Osteocyte (in vitro differentiated cells): ENCODE measurements at places on chromosomes 11 and 22. TPM values are rescaled to one million over a fixed set of nuclear protein-coding genes. Genes with fewer than 3 reads are reported as not detected.

Gene AGBL2
- total RNA-seq, result 0.34 and 0.75 TPM in 2 replicates

GRCh38 chr11:74650498-74650897 is 58.1 kb downstream of the POLD3 start:
- no peaks in the 10 kb centered on the region for H3K4me1 ChIP-seq
- no peak overlapping the region for H3K27ac ChIP-seq
- H3K27me3 ChIP-seq, result no peaks in the 10 kb centered on the region
- no peak for DNase-seq
- H3K36me3 ChIP-seq, result peaks cover 8% of the 10 kb centered on the region
- H3K4me3 ChIP-seq, result no peak overlapping the region

DNA sequence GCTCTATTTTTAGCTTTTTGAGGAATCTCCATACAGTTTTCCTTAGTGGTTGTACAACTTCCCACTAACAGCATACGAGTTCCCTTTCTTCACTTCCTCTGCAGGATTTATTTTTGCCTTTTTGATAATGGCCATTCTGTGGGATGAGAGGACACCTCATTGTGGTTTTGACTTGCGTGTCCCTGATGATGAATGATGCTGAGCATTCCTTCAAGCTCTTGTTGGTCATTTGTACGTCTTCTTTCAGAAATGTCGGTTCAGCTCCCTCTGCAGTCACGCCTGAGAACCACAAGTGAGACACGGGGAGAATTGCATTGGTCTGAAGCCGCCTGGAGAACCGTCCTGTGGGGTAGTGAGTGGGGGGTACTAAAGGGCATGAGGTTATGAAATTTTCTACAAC is 2.0 kb upstream of the KRTAP5-10 start:
- H3K4me1 ChIP-seq, result no peaks in the 10 kb centered on the region
- peaks cover 2% of the 10 kb centered on the region for H3K36me3 ChIP-seq
- DNase-seq, result no peak
- no peak overlapping the region for H3K27ac ChIP-seq
- no peak overlapping the region for H3K4me3 ChIP-seq
- peaks cover 48% of the 10 kb centered on the region for H3K27me3 ChIP-seq

DNA sequence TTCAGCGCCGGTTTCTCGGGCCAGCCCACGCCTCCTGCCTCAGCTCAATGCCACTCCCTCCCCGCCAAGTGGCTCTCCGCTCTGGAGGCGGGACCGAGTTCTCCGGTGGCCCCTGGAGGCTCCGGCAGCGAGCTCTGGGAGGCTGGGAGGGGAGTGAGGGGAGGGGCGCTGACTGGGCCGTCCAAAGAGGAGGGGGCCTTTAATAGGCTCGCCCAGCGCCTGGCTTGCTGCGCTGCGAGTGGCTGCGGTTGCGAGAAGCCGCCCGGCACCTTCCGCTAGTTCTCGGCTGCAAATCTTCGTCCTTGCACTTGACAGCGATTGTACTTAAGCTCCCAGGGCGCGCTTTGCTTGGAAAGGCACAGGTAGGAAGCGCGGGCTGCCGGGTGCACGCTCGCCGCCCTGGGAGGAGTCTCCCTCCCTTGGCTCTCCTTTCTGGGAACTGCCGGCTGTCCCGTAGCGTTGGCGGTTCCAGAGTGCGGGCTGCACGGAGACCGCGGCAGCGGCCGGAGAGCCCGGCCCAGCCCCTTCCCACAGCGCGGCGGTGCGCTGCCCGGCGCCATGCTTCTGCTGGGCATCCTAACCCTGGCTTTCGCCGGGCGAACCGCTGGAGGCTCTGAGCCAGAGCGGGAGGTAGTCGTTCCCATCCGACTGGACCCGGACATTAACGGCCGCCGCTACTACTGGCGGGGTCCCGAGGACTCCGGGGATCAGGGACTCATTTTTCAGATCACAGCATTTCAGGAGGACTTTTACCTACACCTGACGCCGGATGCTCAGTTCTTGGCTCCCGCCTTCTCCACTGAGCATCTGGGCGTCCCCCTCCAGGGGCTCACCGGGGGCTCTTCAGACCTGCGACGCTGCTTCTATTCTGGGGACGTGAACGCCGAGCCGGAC is at the start of gene ADAMTS15:
TSS of gene ADAMTS15 (plus strand) at position 230 of the 894 bp plus-strand sequence. CDS start at position 559, 329 bp downstream.
- H3K4me3 ChIP-seq, result peak within 1 kb of the TSS; percentile 98
- H3K27ac ChIP-seq, result peak within 1 kb of the TSS; percentile 64
- no peaks in the 10 kb centered on the region for H3K27me3 ChIP-seq

Gene CHRDL2
- total RNA-seq, result not detected in 2 replicates

Gene IL10RA
- total RNA-seq, result not detected in 2 replicates

DNA sequence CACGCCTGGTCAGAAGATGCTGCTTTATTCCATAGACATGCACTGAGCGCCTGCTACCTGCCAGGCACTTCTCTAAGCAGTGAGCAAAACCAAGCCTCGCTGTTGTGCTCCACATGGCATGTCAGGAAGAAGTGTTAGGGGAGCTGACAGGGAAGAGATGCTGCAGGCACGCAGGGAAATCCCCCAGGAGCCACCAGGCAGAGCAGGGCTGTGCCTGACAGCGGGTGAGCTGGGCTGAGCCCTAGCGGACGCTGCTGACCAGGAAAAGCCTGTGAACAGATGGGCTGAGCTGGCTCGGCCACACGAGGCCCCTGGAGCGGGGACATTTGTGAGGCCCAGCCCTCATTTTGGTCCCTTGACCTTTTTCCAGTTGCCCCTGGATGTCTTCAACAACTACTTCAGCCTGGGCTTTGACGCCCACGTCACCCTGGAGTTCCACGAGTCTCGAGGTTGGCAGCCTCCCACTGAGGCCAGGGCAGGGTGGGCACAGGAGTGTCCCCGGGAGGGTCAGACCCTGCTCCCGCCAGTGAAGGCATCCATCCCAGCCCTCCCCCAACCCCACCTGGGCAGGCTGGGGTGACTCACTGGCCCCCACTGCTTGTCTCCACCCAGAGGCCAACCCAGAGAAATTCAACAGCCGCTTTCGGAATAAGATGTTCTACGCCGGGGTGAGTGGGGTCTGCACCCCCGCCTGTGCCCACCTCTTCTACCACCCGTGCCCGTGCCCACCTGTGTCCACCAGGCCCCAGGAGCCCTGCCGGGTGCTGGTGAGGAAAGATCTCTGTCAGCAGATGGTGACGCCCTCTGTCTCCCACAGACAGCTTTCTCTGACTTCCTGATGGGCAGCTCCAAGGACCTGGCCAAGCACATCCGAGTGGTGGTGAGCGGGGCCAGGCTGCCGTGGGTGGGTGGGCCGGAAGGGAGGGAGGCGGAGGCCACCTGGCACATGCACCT is 7.4 kb upstream of the MDK start:
- no peak for DNase-seq
- H3K4me3 ChIP-seq, result no peak overlapping the region
- no peak overlapping the region for H3K27ac ChIP-seq

Gene MRE11
- total RNA-seq, result 21.2 and 21.4 TPM in 2 replicates

DNA sequence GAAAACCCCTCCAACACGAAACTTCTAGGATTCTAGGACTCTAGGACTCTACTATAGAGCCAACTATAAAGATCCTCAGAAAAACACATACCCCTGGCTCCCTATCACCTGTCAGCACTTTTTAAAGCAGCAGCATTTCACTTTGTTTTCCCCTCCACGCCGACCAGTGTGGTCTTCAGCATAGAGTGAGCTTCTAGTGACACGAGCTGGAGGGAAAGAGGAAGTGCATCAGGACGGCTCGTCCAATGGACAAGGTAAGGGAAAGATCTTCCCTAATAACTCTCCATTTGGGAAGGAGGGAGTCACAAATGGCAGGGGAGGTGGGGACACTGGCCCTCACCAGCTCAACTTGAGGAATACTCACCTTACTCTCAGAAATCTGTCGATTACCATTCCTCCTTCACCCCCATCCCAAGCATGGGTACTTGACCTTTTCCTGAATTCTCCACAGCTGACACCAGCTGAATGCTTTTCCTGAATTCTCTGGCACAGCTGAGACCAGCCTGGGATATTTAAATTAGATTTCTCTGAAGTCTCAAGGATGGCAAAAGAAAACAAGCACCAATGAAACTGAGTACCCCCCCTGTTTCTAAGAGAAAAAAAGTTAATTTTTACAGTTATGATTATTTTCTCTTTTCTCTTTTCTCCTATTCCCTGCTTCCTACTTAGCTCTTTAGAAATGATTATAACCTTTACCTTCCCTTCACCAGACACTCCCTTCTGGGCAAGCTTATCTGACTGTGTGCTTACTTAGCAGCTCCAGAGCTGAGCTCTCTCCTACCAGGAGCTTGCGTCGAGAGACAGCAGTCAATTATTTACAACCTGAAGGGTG is 33.3 kb upstream of the NNMT start:
- H3K27me3 ChIP-seq, result peaks cover 16% of the 10 kb centered on the region
- no peak overlapping the region for H3K4me3 ChIP-seq
- H3K27ac ChIP-seq, result no peak overlapping the region

DNA sequence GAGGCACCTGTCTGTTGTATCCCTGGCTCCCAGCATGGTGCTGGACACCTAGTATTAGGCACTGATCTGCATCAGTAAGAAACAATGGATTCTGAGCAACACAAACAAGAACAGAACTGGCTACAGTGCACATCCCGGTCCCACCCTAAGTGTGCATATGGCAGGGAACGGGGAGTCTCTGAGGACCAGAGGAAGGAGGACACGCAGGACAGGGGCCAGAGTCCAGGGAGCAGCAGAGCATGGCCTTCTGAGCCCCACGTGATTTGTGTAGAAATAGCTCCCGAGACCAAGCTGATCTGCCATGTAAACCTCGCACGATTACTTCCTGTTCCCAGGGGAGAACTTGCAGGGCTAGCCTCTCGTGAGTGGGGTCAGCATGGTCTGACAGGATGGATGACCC is 12.7 kb upstream of the SNX32 start:
- no peaks in the 10 kb centered on the region for H3K27me3 ChIP-seq
- H3K27ac ChIP-seq, result no peak overlapping the region
- DNase-seq, result no peak
- H3K4me1 ChIP-seq, result peaks cover 10% of the 10 kb centered on the region
- H3K36me3 ChIP-seq, result no peaks in the 10 kb centered on the region

Gene PLEKHB1
- total RNA-seq, result 0.78 TPM in 1 of 2 replicates, not detected in the other

DNA sequence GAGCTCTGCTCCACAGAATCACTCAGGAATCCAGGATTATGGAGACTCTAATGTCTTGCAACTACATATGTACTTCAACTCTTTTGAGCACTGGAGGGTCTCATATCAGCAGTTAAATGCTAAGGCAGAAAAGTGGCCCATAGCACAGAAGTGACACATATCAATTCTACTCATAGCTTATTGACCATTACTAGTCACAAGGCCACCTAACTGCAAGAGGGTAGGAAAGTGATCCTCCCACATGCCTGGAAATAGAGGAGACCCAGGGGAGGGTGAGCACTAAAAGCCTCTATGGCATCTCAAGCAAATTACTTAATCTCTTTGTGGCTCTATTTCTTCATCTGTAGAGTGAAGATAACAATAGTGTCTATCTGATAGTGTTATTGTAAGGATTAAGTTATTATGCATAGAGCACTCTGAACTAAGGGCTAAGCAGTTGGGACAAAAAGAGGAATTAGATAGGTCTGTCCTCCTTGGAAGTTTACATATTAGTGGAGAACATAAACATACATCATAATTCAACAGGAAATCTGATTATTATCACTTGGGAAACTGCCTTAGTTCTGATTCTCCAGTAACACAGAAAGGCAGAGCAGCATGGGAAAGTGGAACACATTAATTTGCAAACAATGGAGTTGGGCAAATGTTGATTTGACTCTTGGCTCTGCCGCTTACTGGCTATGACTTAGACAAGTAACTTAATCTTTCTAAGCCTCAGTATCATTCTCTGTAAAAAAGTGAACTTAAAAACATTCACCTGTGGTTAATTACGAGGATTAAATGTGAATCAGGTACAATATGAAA is 25.1 kb upstream of the USP47 start:
- no peaks in the 10 kb centered on the region for H3K27me3 ChIP-seq
- no peak overlapping the region for H3K27ac ChIP-seq
- no peaks in the 10 kb centered on the region for H3K36me3 ChIP-seq
- H3K4me1 ChIP-seq, result peaks cover 10% of the 10 kb centered on the region
- DNase-seq, result no peak

DNA sequence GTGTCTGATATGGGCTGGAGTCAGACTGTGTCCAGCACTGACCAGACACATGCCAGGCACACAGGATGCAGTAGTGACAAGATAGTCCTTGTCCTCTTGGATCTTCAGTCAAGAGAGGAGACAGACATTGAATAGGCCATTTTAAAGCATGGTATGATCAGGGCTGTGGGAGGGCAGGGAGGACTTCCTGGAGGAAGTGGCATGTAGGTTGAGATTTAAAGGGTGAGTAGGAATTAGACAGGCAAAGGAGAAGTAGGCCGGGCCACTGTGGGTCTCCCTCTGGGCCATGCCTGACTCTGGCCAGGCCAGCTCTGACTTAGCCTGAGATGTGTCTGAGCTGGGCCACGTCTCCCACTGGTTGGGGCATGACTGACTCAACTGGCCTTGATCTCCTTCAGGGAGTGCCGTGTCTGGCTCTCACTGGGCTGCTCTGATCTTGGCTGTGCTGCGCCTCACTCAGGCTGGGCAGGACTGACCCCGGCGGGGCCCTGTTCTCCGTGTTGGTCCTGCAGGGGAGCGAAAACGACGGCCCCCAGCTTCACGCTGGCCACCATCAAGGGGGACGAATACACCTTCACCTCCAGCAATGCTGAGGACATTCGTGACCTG is 71.2 kb downstream of the MYO7A start:
- no peaks in the 10 kb centered on the region for H3K36me3 ChIP-seq
- no peak overlapping the region for H3K27ac ChIP-seq
- H3K4me1 ChIP-seq, result no peaks in the 10 kb centered on the region
- DNase-seq, result no peak

- H3K4me3 ChIP-seq, result no peak overlapping the region
- H3K4me1 ChIP-seq, result peaks cover 11% of the 10 kb centered on the region
- H3K36me3 ChIP-seq, result peaks cover 3% of the 10 kb centered on the region
These were observed 25.5 kb downstream of the MYEOV start for GRCh38 chr11:69319255-69320106.

Gene OR10G4
- not detected in 2 replicates for total RNA-seq

DNA sequence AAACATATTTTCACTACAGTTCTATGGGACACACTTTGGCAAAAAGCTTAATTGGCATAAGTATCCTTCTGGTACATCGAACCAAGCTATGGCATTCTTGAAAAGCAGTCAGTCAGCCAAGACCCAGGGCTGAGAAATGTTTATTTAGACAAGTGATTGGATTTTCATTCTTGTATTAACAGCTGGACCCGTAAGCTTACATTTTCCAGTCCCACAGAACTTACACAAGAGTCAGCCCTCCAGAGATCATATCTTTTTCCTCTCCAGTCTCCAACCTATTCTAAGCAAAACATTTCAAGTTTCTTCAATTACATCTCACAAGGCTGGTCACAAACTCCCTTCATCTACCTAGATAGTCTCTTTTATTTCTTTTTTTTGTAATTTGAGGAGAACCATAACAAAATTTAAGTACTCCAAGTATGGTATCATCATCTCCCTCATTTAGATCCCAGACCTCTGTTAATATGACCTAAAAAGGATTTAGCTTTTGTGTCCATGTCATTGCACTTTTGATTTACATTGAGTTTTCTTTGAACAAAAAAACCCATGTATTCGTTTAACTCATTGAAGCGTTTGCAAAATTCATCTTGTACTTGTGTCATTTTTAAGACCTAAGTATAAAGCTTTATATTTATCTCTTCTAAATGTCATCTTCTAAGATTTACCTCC is 67.9 kb upstream of the GRK3 start:
- peaks cover 18% of the 10 kb centered on the region for H3K4me1 ChIP-seq
- H3K27ac ChIP-seq, result no peak overlapping the region
- peaks cover 7% of the 10 kb centered on the region for H3K36me3 ChIP-seq
- H3K27me3 ChIP-seq, result no peaks in the 10 kb centered on the region
